Tibial nerve (tissue), 4 donors: ENCODE measurements at places on chromosomes 3 and 15.

GRCh38 chr3:3615533-3615932 lies 183.7 kb upstream of the LRRN1 start:
- no peak overlapping the region for H3K4me3 ChIP-seq
- no peaks in the 10 kb centered on the region for H3K27me3 ChIP-seq
- no peak for DNase-seq
- no peaks in the 10 kb centered on the region for H3K4me1 ChIP-seq
- no peaks in the 10 kb centered on the region for H3K36me3 ChIP-seq

DNA sequence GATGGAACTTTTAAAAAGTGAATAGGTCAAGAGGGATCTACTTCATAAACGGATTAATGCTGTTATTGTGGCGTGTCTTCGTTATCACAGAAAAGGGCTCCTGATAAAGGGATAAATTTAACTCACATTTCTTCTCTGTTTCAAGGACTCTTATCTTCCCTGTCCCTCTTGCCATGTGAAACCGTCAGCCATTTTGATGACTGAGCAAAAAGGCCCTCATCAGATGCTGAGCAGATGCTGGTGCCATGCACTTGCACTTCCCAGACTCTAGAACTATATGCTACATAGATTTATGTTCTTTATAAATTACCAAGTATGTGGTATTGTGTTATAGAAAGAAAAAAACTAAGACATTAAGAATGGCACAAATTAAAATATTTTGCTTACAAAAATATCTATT lies 1011.8 kb upstream of the GBE1 start:
- no peak overlapping the region for H3K4me3 ChIP-seq
- H3K27ac ChIP-seq, result no peak overlapping the region
- H3K36me3 ChIP-seq, result no peaks in the 10 kb centered on the region

- no peaks in the 10 kb centered on the region for H3K36me3 ChIP-seq
- DNase-seq, result no peak
- no peaks in the 10 kb centered on the region for H3K27me3 ChIP-seq
- no peak overlapping the region for H3K4me3 ChIP-seq
- H3K27ac ChIP-seq, result no peak overlapping the region
These were observed 529.2 kb downstream of the TUSC7 start for GRCh38 chr3:117238806-117239205.

DNA sequence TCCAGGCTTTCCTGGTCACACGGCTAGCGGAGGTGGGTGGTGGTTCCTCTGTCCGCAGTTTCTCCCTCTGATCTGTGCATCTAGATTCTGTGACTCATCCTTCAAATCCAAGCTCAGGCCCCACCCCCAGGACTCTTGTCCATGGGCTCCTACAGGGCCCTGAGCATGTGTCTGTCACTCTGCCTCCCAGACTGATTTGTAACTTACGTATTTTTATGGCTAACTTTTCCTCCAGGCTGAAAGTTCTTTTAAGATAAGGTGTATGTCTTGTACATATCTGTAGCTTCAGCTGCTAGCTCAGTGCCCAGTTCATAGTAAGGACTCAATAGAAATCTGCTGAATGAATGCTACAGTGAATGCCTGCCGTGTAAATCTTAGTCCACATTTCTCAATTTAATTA lies 8.0 kb downstream of the ESYT3 start:
- no peaks in the 10 kb centered on the region for H3K4me1 ChIP-seq
- H3K36me3 ChIP-seq, result no peaks in the 10 kb centered on the region
- no peak overlapping the region for H3K27ac ChIP-seq
- no peaks in the 10 kb centered on the region for H3K27me3 ChIP-seq
- DNase-seq, result no peak

DNA sequence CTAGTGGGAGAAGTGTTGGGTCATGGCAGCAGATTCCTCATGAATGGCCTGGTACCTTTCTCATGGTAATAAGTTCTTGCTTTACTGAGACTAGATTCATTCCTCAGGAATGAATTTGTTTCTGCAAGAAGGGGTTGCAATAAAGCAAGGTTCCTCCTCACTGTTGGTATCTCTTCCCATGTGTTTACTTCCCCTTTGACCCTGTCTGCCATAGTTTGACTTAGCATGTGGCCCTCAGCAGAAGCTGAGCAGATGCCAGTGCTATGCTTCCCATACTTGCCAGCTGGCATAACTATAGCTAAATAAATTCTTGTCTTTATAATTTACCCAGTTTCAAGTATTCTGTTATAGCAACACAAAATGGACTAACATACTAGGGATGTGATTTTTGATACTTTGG lies 163.6 kb upstream of the COL8A1 start:
- H3K36me3 ChIP-seq, result no peaks in the 10 kb centered on the region
- H3K27ac ChIP-seq, result no peak overlapping the region
- H3K27me3 ChIP-seq, result no peaks in the 10 kb centered on the region
- DNase-seq, result no peak
- H3K4me1 ChIP-seq, result no peaks in the 10 kb centered on the region

GRCh38 chr15:78130466-78131294 lies 565 bp downstream of the CIB2 start:
- no peaks in the 10 kb centered on the region for H3K27me3 ChIP-seq
- no peaks in the 10 kb centered on the region for H3K4me1 ChIP-seq
- no peak for DNase-seq
- H3K27ac ChIP-seq, result peak overlapping the region; percentile 73
- peak overlapping the region; percentile 48 for H3K4me3 ChIP-seq

- no peak overlapping the region for H3K27ac ChIP-seq
- no peaks in the 10 kb centered on the region for H3K27me3 ChIP-seq
- H3K4me3 ChIP-seq, result no peak overlapping the region
- no peak for DNase-seq
- H3K4me1 ChIP-seq, result no peaks in the 10 kb centered on the region
These were observed 272.0 kb upstream of the RGMA start for GRCh38 chr15:93360976-93361375.

DNA sequence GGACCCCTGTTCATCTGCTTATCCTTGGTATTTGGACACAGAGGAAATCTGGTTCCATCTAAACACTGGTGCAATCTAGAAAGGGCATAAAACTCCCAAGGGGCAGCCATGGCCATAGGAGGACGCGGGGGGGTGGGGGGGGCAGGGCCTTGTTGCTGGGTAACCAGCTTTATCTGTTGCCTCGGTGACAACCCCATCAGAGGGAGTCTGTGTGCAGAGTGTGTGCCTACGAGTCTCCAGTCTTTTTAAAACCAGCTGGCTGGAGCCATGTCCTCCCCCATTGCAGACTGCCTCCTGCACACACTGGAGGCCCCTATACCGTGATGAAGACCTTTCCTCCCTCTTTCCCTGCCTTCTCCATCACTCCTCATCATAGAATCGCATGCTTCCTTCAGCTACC lies 26.4 kb upstream of the CORO2B start:
- no peaks in the 10 kb centered on the region for H3K36me3 ChIP-seq
- H3K4me1 ChIP-seq, result no peaks in the 10 kb centered on the region
- no peak for DNase-seq
- no peak overlapping the region for H3K27ac ChIP-seq

DNA sequence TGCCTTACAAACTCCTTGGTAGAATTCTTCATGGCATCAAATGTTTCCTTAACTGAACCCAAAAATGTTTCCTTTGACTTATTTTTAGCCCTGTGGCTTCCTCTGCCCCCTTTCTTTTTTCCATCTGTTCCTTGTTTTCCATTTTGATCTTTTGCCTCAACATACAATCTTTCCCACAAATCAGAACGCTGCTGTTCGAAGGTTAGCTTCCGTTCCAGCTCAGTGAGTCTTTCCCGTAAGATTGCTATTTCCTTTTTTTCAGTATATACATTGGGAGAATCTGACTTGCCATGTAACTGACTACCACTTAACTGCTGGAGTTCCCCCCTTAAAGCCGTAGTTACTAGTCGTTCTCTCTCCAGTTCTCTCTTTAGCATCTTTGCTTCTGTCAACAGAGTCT lies 41.2 kb downstream of the PIGB start:
- no peak overlapping the region for H3K4me3 ChIP-seq
- H3K4me1 ChIP-seq, result no peaks in the 10 kb centered on the region
- peaks cover 9% of the 10 kb centered on the region for H3K36me3 ChIP-seq
- no peak overlapping the region for H3K27ac ChIP-seq

DNA sequence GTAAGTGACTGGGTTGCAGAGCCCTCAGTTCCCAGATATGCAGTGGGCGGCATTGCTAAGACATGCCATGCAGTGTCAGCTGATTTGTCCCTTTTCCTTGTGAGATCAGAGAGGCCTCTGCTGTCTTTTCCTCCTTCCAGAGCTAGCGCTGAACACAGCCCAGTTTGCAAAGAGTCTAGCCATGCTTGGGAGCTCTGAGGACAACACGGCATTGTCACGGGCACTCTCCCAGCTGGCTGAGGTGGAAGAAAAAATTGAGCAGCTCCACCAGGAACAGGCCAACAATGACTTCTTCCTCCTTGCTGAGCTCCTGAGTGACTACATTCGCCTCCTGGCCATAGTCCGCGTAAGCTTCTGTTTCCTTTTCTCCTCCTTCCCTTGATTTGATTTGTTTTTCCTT lies 20.0 kb upstream of the SNX22 start:
- no peak overlapping the region for H3K27ac ChIP-seq
- peaks cover 47% of the 10 kb centered on the region for H3K36me3 ChIP-seq
- H3K4me3 ChIP-seq, result no peak overlapping the region
- H3K27me3 ChIP-seq, result no peaks in the 10 kb centered on the region
- DNase-seq, result no peak

GRCh38 chr15:43376017-43376705 lies 5.3 kb downstream of the TUBGCP4 start:
- H3K27me3 ChIP-seq, result no peaks in the 10 kb centered on the region
- H3K4me3 ChIP-seq, result no peak overlapping the region
- no peak for DNase-seq
- H3K4me1 ChIP-seq, result no peaks in the 10 kb centered on the region

DNA sequence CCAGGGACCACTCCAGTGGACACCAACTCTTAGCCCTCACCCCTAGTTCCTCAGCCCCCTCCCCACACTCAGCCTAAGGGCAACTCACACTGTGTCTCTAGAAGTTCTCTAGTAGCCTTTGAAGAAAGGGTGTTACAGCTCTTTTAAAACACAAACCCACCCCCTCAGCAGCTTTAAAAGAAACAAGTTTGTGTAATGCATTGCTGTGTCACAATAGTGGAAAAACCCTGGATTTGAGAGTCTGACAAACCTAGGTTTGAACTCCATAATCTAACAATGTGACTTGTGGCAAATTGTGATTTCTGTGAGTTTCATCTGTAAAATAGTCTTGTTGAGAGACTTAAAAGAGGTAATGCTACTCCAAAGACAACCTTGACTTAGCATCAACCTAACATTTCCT lies 54.0 kb downstream of the PLCH1 start:
- no peak for DNase-seq
- H3K27ac ChIP-seq, result no peak overlapping the region
- no peak overlapping the region for H3K4me3 ChIP-seq
- H3K4me1 ChIP-seq, result no peaks in the 10 kb centered on the region

DNA sequence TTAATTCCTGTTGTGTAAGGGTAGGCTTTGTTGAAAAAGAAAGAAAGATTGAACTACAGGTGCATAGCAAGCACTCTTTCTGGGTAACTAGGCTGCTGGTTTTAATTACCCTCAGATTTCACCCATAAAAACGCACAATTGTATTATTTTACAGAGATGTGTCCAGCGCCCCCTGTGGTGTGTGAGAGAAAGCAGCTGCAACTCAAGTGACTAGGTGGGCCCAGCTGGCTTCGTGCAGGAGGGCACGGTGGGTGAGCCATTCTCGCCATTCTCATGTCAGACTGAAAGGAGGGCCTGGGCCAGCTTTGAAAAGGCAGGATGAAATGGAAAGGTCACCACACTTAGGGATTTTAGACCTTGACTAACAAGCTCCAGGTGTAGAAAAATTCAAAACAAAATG lies 122.6 kb downstream of the LRIG1 start:
- no peaks in the 10 kb centered on the region for H3K4me1 ChIP-seq
- peaks cover 68% of the 10 kb centered on the region for H3K36me3 ChIP-seq
- H3K27ac ChIP-seq, result no peak overlapping the region
- DNase-seq, result no peak
- H3K27me3 ChIP-seq, result no peaks in the 10 kb centered on the region
- H3K4me3 ChIP-seq, result no peak overlapping the region

GRCh38 chr15:47186075-47186474 lies 531.2 kb upstream of the SEMA6D start:
- peaks cover 15% of the 10 kb centered on the region for H3K4me1 ChIP-seq
- no peak overlapping the region for H3K27ac ChIP-seq
- no peaks in the 10 kb centered on the region for H3K36me3 ChIP-seq
- no peaks in the 10 kb centered on the region for H3K27me3 ChIP-seq
- no peak for DNase-seq

GRCh38 chr3:113005611-113006010 lies 14.8 kb downstream of the GTPBP8 start:
- H3K27me3 ChIP-seq, result no peaks in the 10 kb centered on the region
- no peak overlapping the region for H3K27ac ChIP-seq
- no peak overlapping the region for H3K4me3 ChIP-seq

DNA sequence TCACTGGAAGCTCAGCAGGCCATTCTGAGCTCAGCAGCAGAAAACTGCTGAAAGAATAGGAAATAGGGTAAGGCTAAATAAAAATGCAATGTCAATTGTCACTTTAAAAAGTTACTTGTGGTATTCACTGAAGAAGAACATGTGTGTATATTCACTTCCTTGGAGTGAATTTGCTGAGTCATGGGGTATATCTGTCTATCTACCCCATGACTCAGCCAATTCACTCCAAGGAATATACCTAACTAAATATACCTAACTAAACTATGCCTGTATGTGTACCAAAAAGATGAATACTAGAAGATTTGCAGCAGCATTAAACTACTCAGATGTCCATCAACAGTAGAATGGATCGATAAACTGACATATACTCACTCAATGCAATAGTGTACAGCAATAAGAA lies 69.5 kb upstream of the KCNAB1 start:
- no peak for DNase-seq
- no peaks in the 10 kb centered on the region for H3K27me3 ChIP-seq
- no peak overlapping the region for H3K27ac ChIP-seq

- no peaks in the 10 kb centered on the region for H3K36me3 ChIP-seq
- no peaks in the 10 kb centered on the region for H3K27me3 ChIP-seq
- no peaks in the 10 kb centered on the region for H3K4me1 ChIP-seq
- H3K4me3 ChIP-seq, result no peak overlapping the region
- H3K27ac ChIP-seq, result no peak overlapping the region
These were observed 46.8 kb upstream of the GATM start for GRCh38 chr15:45425135-45425534.

GRCh38 chr3:184846496-184846895 lies 34.5 kb downstream of the VPS8 start:
- H3K36me3 ChIP-seq, result no peaks in the 10 kb centered on the region
- H3K4me3 ChIP-seq, result no peak overlapping the region
- no peak overlapping the region for H3K27ac ChIP-seq
- H3K4me1 ChIP-seq, result no peaks in the 10 kb centered on the region
- DNase-seq, result no peak

DNA sequence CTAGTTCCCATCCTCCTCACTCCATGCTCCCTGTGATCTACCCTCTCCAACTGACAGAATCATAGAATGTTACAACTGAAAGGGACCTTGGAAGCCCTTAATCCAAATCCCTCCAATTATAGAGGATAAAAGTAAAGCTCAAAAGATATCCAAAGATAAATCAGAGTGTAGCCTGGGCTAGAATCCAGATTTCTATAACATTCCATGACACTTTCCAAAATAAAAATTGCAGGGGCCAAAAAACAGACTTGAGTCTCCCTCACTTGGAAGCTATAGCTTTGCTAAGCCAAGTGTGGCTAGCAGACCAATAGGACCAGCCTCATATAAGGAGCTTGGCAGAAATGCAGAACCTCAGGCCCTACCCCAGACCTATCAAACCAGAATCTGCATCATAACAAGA lies 148.1 kb downstream of the NTRK3 start:
- no peaks in the 10 kb centered on the region for H3K36me3 ChIP-seq
- H3K27me3 ChIP-seq, result no peaks in the 10 kb centered on the region
- DNase-seq, result no peak
- no peaks in the 10 kb centered on the region for H3K4me1 ChIP-seq
- H3K4me3 ChIP-seq, result no peak overlapping the region
